ENCODE measurements at places on chromosomes 5 and 9.

DNA sequence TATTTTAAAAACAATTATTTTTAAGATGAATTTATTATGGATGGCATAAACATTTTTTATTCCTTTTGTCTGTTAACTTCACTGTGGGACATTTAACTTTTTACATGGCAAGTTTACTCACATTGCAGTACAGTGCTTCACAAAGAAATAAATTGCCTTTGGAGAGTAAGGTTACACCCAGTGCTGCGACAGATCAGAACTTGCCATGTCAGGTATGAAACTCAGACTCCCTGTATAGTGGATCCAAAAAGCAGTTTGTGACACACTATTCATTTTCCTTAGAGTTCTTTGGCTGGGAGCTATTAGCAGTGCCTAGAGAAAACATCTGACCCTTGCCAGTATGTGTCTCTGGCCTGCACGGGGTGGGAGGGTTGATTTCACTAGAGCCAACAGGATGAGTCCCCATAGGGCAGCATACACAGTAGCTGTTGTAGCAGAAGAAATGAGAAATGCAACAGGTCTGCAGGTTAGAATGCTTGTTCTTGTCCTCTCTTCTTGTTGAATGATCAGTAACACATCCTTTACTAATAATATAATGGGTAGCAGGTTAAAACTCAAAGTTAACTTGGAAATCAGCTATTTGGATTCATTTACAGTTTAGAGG, 42.9 kb downstream of the STARD4 start:
- DNase-seq: no peak

DNA sequence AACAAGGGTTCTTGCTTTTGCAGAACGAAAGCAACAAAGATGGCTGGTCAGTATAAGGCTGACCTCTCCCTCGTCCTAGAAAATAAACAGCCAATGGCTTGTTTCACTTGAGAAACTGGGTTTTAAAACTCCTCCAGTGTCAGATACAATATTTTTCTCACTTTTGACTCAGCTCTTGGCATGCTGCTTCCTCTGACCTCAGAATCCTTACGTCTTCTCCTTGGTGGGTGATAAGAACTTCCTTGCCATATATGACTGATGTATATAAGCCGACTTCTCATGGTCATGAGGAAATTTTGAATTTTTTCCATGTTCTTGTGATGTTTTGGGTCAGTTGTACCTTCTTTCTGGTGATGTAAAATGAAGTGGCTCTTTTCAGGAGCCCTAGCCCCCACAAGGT, 3.8 kb downstream of the ZNF618 start:
- DNase-seq: no peak

- no peak for DNase-seq
Observed at GRCh38 chr5:102600964-102601363, 102.2 kb upstream of the SLCO6A1 start.

- DNase-seq: no peak
Observed at GRCh38 chr9:86141843-86142242, 42.5 kb upstream of the GOLM1 start.

DNA sequence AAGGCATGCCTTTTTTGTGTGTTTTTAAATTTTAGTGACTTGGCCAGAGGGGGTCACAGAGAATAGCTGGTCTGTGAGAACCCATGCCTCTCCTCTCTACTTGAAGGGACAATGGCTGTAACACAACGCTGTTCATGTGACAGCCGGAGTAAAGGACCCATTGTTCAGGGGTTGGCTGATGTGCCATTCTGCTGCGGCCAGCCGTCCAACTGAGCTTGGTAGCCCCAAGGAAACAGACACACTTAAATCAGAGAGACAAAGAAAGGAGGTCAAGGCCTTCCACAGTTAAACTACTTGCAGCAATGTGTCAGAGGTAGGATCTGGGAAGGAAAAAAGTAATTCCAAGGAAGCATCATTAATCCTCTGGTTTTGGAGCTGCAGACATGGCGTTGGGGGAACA, 8.1 kb downstream of the MEGF10 start:
- DNase-seq: no peak

DNA sequence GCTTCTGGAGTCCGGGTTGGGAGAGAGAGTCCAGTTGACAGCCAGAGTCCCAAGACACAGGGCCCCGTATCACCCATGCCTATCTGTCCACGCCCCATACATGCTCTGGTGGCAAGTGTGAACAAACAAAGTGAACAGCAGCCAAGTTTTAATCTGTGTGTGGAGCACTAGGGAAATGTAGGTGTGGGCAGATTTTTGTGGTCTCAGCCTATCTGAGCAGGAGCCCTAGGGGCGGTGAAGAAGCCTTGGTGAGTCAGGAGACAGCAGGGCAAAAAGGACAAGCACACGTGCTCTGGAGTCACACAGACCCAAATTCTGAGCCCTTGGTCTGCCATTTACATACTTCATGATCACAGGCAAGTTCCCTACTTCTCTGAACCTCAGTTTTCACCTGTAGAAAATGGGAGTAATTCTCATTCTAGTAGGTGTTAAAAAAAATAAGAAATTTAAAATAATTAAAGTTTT, 23.2 kb downstream of the EGR1 start:
- no peak for DNase-seq

DNA sequence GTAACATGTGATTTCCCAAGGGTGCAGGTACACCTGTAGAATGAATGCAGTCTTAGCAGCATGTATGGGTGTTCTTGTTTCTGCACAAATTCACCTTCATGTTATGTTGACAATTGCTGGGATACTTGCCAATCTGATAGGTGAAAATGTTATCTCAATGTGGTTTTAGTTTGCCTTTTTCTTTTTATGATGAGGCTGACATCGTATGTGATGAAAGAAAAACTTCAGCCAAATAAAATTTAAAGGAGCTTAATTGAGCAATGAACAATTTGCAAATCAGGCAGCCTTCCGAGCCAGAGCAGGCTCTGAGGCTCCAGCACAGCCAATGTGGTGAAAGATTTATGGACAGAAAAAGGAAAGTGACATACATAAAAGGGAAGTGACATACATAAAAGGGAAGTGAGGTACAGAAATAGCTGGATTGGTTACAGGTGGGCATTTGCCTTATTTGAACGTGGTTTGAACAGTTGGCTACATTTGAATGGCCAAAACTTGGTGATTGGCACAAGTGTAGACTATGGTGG, 10.5 kb downstream of the TAL2 start:
- DNase-seq: no peak

DNA sequence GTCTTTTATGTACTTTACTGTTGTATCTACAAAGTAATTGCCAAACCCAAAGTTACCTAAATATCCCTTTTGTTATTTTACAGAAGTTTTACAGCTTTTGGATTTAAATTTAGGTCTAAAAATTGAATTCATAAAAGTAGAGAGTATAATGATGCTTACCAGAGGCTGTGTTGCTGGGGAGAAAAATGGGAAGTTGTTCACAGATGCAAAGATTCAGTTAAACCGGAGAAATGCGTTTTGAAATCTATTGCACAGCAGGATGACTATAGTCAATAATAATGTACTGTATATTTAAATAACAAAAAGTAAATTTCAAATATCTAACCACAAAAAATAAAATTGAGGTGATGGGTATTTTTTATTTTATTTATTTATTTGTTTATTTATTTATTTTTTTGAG, 2.6 kb upstream of the ANKRD18A start:
- DNase-seq: no peak

DNA sequence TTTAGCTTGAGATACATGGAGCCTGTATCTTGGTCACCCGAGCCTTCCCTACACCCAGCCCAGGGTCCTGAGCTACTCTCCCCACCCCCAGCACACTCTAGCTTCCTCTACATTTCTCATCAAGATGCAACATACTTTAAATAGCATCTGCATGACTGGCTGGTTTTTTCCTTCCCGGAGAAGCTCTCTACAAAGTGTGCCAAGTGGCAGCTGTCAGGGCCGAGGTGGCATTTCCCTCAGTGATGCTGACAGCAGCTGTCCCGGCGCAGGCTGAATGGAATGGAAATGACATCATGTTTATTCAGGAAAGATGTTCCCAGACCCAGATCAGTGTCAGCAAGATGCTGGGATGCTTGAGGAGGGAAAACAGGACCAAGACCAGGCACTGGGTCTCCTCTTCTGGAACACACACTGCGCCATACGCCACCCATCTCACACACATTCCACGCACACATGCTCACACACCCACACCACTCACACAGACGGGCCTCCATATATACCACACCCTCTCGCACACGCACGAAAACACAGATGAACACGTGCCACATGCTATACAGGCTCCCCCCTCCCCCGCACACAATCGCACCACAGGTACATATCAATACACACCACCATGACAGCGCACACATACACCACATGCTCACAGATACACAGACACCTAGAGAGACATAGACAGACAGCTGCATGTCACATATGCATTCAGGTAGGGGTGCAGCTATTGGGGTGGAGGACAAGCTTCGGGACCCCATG, 67.8 kb downstream of the LHX2 start:
- no peak for DNase-seq

- no peak for DNase-seq
Observed at GRCh38 chr5:81896764-81897163, 75.1 kb upstream of the ATG10 start.

DNA sequence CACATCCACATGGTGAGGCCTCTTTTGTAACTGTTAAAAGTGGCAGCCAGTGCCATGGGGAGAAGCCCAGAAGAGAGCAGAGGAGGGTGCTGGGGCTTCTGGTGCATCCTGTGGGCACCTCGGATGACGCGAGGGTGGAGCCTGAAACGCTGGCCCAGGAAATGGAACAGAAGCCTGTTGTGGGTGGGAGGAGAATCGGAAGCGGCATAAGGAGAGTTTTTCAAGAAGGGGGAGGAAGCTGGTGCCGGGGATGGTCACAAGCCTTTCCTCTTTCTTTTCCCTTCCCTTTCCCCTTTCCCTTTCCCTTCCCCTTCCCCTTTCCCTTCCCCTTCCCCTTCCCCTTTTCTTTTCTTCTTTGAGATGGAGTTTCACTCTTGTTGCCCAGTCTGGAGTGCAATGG, 12.9 kb downstream of the ANKRD33B start:
- no peak for DNase-seq

DNA sequence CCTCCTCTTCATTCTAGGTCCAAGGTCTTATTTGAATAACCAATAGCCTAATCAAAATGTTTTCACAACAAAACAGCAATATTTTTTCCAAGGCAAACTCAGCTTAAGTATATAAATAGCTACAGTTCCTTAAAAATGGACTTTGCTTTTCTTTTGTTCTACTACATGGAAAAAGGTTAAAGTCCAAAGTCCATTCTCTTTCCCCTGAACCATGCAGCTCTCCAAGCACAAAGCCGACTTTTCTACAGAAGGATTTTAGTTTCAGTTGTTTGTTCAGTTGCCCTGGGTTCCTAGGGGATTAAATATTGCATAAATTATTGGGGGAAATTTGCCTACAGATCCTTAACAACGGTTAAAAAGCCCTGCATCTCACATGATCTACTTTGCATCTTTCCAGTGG, 677.0 kb upstream of the KLF4 start:
- no peak for DNase-seq

GRCh38 chr9:18493451-18493993, 19.6 kb downstream of the ADAMTSL1 start:
- DNase-seq: no peak

- DNase-seq: no peak
Observed at GRCh38 chr9:34387239-34387638, 10.5 kb upstream of the MYORG start.

DNA sequence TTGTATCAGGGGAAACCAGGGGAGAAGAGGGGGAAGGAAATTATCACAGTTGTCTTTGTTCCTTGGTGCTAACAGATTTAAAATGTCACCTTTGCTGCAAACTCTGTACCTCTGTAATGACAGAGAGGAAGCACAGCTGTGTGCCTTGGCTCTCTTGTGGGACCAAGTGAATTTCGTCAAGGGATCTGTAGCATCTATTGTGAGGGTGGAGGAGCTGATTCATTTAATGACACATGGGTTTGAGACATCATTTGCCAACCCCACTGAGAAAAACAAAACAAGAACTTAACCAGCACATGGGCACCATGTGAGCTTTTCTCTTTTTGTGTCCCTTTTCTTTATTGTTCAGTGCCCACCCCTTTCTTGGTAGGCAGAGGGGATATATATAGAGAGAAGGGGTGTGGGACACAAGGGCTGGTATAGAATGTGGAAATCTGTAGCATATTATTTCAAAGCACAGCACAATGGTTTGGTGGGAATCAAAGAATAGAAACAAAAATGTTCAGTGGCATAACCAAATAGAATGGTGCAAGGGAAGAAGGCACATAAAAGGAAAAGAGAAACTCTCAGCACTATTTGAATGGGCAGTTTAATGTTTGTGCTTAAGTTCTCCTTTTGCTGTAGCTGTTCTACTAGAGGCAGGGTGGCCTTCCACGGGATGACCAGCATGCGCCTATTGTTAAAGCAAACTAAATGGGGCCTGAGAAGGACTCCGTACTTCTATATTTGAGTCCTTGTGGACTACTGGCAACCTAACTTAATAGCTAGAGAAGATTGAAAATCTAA, 63.3 kb downstream of the LIX1 start:
- DNase-seq: no peak

GRCh38 chr9:82284758-82285157, 296.2 kb downstream of the SPATA31D1 start:
- no peak for DNase-seq

GRCh38 chr9:122219856-122220672, 8.7 kb downstream of the LHX6 start:
- DNase-seq: no peak

GRCh38 chr9:124376329-124376728, 38.9 kb downstream of the PSMB7 start:
- no peak for DNase-seq

DNA sequence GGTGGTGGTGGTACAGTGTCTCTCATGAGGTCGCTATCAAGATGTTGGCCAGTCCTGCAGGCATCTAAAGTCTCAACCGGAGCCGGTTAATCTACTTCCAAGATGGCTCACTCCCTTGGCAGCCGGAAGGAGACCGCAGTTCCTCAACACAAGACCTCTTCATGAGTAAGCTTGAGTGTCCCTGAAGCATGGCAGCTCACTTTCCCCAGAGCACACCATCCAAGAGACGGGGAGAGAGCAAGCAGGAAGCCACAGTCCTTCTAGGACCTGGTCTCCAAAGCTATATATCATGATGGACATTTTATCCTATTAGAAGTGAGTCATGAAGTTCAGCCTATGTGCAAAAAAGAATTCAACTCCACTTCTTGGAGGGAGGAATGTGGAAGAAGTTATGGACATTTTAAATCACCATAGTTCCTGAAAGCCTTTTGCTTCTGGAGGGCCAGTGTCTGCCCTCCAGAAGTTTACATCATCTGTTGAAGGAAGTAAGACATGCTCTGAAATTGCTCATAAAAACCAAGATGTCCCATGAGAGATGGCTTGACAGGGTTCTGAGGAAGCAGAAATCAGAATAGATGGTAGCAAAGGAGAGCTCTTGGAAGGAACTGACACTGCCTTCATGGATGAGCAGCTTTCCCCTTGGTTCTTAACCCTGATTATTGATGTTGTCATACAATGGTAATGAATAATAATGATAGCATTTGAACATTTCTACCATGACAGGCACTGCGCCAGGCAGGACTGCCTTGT, 21.3 kb downstream of the GALNT10 start:
- DNase-seq: no peak

- DNase-seq: peak; percentile 84
Observed at GRCh38 chr5:72015103-72015548, 92.1 kb upstream of the MAP1B start.

- DNase-seq: peak; percentile 11
Observed at GRCh38 chr9:37943345-37944265, 39.7 kb upstream of the SLC25A51 start.

Data from cerebellar cortex (tissue), 1 donor.